ENCODE measurements at places on chromosomes 6 and 20. TPM values are rescaled to one million over a fixed set of nuclear protein-coding genes. Genes with fewer than 3 reads are reported as not detected.

GRCh38 chr6:35181933-35182612 is 31.7 kb upstream of the SCUBE3 start:
- H3K27me3 ChIP-seq = peaks cover 29% of the 10 kb centered on the region
- H3K36me3 ChIP-seq = no peaks in the 10 kb centered on the region
- no peaks in the 10 kb centered on the region for H3K4me1 ChIP-seq
- no peak for DNase-seq

- no peaks in the 10 kb centered on the region for H3K36me3 ChIP-seq
- no peak overlapping the region for H3K27ac ChIP-seq
- DNase-seq = no peak
- peaks cover 10% of the 10 kb centered on the region for H3K4me1 ChIP-seq
- H3K4me3 ChIP-seq = no peak overlapping the region
These were observed 3.7 kb downstream of the SMPDL3A start for GRCh38 chr6:122792766-122793165.

DNA sequence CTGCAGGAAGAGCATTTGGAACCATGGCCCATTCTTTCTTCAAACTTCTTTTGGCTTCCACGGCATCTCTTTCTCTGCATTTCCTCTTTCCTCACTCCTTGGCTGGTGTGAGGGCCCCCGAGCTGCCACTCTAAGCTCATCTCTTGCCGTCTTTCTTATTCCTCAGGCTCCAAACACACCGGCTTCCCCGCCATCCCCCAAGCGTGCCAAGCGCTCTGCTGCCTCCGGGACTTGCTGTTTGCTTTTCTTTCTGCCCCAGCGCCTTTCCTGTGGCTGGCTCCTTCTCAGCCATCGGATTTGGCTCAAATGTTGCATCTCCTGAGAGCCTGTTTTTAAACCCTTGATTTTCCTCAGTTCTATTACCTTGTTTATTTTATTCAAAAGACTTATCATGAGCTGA is 172.7 kb downstream of the PACRG start:
- no peaks in the 10 kb centered on the region for H3K27me3 ChIP-seq
- no peaks in the 10 kb centered on the region for H3K36me3 ChIP-seq
- DNase-seq = no peak
- H3K4me3 ChIP-seq = no peak overlapping the region
- no peak overlapping the region for H3K27ac ChIP-seq

Gene SFTA2
- total RNA-seq = not detected

DNA sequence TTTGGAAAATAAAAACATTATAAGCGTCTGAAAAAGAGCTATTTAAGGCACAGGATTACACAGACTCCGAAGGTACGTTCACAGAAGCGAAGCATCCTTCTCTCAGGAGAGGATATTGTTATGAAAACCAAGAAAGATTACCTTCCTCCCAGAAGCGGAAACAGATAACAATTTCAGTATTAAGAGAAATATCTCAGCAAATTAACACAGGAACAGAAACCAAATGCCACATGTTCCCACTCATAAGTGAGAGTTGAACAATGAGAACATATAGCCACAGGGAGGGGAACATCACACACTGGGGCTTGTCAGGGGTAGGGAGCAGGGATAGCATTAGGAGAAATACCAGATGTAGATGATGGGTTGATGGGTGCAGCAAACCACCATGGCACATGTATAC is 109.7 kb downstream of the CDK19 start:
- H3K27me3 ChIP-seq = no peaks in the 10 kb centered on the region
- peaks cover 5% of the 10 kb centered on the region for H3K36me3 ChIP-seq
- H3K4me1 ChIP-seq = no peaks in the 10 kb centered on the region
- no peak overlapping the region for H3K27ac ChIP-seq
- DNase-seq = no peak
- no peak overlapping the region for H3K4me3 ChIP-seq

GRCh38 chr6:139863964-139864363 is 489.5 kb upstream of the CITED2 start:
- no peak overlapping the region for H3K27ac ChIP-seq
- no peak for DNase-seq
- no peaks in the 10 kb centered on the region for H3K27me3 ChIP-seq
- H3K36me3 ChIP-seq = no peaks in the 10 kb centered on the region

Gene RBBP8NL
- not detected for total RNA-seq

GRCh38 chr20:18388860-18389259 is 78.0 kb downstream of the DZANK1 start:
- H3K27ac ChIP-seq = no peak overlapping the region
- H3K4me1 ChIP-seq = no peaks in the 10 kb centered on the region
- H3K36me3 ChIP-seq = no peaks in the 10 kb centered on the region
- no peak for DNase-seq

DNA sequence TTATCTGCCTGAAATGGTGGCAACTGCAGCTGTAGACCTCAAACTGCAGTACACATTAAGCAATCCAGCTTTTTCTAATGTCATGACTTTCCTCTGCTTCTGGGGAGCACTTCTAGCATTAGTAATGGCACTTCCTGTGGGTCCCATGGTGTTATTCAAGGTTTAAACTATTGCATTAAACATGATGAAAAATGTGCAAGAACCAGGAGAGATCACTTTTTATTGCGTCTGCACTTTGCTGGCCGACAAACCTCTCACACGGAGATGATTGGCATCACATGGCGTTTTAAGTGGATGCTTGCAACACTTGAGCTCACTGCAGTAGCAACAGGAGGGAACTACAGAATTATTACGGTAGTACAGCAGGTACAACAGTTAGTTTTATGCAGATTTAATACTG is 148.4 kb downstream of the HIVEP2 start:
- no peak overlapping the region for H3K27ac ChIP-seq
- H3K4me1 ChIP-seq = peaks cover 14% of the 10 kb centered on the region
- DNase-seq = no peak
- peaks cover 21% of the 10 kb centered on the region for H3K36me3 ChIP-seq
- H3K27me3 ChIP-seq = no peaks in the 10 kb centered on the region
- H3K4me3 ChIP-seq = no peak overlapping the region

GRCh38 chr20:58054780-58055373 is 173.6 kb downstream of the ANKRD60 start:
- no peak overlapping the region for H3K4me3 ChIP-seq
- H3K36me3 ChIP-seq = no peaks in the 10 kb centered on the region
- no peaks in the 10 kb centered on the region for H3K4me1 ChIP-seq
- H3K27ac ChIP-seq = no peak overlapping the region
- DNase-seq = peak; percentile 12

GRCh38 chr6:128659878-128660622 is 139.7 kb upstream of the PTPRK start:
- peaks cover 3% of the 10 kb centered on the region for H3K4me1 ChIP-seq
- DNase-seq = no peak
- no peak overlapping the region for H3K27ac ChIP-seq
- no peaks in the 10 kb centered on the region for H3K36me3 ChIP-seq
- no peaks in the 10 kb centered on the region for H3K27me3 ChIP-seq

DNA sequence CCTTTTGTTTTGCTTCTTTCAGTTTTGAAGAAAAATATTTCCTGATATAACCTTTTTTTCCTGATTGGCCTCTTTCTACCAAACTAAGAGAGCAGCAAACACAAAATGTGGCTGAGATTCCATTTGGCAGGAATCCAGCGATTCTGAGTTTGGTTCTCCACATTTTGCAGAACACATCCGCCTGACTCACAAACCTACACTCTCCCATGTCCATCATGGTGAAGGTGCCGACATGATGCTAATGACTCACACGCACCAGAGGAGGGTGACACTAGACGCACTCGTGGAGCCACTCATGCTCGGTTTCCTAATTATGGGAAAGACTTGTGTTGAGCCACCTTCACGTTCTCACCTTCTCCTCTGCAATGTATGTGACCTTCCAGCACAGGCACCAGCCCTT is 45.9 kb upstream of the DUSP22 start:
- no peaks in the 10 kb centered on the region for H3K27me3 ChIP-seq
- H3K36me3 ChIP-seq = no peaks in the 10 kb centered on the region
- H3K4me3 ChIP-seq = no peak overlapping the region
- no peak overlapping the region for H3K27ac ChIP-seq

- H3K4me1 ChIP-seq = no peaks in the 10 kb centered on the region
- H3K36me3 ChIP-seq = no peaks in the 10 kb centered on the region
- no peaks in the 10 kb centered on the region for H3K27me3 ChIP-seq
- no peak overlapping the region for H3K27ac ChIP-seq
- DNase-seq = no peak
These were observed 22.9 kb downstream of the CYP21A2 start for GRCh38 chr6:32060966-32061655.

GRCh38 chr20:47125758-47126591 is 230.5 kb downstream of the ZMYND8 start:
- H3K4me3 ChIP-seq = no peak overlapping the region
- no peak overlapping the region for H3K27ac ChIP-seq
- no peaks in the 10 kb centered on the region for H3K36me3 ChIP-seq
- DNase-seq = no peak
- H3K27me3 ChIP-seq = peaks cover 25% of the 10 kb centered on the region

Gene PSORS1C1
- not detected for total RNA-seq

Gene C6orf118
- total RNA-seq = not detected

DNA sequence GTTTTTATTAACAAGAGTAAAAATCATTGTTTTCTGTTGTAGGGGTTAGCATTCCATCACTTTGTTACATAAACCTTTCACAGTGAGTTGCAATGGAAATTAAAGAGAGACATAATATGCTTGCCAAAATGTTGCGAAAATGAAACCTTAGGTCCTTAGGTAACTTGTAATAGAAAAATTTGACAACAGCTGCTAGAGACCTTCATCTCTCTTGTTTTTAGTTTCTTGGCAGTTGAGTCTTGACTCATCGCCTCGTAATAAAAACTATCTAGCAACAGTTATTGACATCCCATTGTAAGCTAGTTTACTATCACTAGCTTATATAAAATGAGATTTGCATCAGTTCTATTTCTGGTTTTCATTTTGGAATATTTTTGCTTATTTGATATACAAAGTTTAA is 179.0 kb upstream of the MMS22L start:
- H3K4me1 ChIP-seq = no peaks in the 10 kb centered on the region
- H3K36me3 ChIP-seq = no peaks in the 10 kb centered on the region
- no peak overlapping the region for H3K27ac ChIP-seq
- H3K27me3 ChIP-seq = peaks cover 2% of the 10 kb centered on the region

GRCh38 chr6:21616005-21616404 is 22.5 kb downstream of the SOX4 start:
- no peaks in the 10 kb centered on the region for H3K36me3 ChIP-seq
- no peaks in the 10 kb centered on the region for H3K4me1 ChIP-seq
- H3K4me3 ChIP-seq = no peak overlapping the region
- peaks cover 6% of the 10 kb centered on the region for H3K27me3 ChIP-seq
- H3K27ac ChIP-seq = no peak overlapping the region
- no peak for DNase-seq

DNA sequence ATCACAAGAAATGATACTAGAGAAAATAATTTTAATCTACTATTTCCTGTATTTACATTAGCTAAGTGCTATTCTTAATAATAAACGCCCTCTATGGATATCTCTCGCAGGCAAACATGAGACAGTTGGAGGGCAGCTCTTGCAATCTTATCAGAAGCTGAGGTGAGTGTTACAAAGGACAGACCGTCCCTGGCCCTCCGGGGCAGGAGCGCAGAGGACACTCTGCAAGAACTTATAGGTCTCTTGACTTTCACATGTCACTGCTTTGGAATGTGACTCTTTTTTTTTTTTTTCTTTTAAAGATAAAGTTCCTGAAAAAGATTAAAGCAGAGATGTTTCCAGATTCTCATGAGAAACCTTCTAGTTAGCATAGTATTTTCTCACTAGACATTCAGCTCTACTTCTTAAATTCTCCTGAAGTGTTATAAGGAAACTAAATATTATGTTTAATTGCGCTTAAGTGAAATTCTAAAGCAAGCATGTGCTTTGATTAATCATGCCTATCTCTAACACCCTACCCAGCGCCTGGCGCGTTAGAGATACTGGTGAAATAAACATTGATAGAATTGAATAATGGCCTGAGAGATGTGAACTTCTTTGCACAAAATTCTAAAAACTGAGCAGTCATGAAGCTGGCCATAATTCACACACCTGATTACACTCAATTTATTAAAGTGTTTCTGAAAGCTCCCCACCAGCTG is 57.4 kb downstream of the SYTL3 start:
- H3K4me3 ChIP-seq = no peak overlapping the region
- peaks cover 31% of the 10 kb centered on the region for H3K4me1 ChIP-seq
- no peak overlapping the region for H3K27ac ChIP-seq

Gene TFAP2A
- total RNA-seq = not detected
